ENCODE measurements at places on chromosomes 5 and 9.

DNA sequence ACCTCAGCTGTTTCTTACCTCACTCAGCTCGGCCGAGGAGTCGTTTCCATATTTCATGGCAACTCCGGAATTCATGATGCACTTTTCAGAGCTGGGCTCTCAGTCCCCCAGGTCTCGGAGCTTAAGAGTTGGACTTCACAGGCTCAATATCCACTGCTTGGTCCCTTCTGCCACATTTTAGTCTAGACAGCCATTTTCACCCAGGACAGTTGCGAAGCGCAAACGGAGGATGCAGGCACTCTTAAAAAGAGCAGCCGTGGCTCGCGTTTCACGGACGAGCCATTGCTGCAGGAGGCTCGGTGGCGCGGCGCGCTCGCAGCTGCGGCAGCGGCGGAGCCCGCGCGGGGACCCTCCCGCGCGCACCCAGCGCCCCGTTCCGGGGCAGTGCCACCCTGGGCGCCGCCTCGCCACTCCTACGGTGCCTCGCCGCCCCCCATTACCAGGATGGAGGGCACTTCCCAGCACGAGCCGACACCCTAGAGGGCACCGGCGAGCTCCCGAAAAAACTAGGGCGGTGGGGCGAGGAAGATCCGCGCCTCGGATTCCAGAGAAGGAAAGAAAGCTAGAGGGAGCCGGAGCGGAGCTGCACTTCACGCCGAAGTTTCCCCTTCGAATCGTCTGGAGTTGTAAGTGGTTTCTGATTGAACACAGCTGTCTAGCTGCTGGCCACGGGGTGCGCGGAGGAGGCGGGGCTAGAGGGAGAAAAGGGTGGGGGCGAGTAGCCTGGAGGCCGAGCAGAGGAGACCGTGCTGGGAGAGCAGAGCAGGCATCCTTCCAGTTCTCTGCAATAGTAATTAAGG lies 140.3 kb downstream of the TSSK1B start:
- DNase-seq: peak; percentile 87

- DNase-seq: no peak
Observed at GRCh38 chr9:102000956-102001355, 262.5 kb upstream of the GRIN3A start.

GRCh38 chr5:131379723-131380122 lies 115.9 kb downstream of the CDC42SE2 start:
- no peak for DNase-seq

DNA sequence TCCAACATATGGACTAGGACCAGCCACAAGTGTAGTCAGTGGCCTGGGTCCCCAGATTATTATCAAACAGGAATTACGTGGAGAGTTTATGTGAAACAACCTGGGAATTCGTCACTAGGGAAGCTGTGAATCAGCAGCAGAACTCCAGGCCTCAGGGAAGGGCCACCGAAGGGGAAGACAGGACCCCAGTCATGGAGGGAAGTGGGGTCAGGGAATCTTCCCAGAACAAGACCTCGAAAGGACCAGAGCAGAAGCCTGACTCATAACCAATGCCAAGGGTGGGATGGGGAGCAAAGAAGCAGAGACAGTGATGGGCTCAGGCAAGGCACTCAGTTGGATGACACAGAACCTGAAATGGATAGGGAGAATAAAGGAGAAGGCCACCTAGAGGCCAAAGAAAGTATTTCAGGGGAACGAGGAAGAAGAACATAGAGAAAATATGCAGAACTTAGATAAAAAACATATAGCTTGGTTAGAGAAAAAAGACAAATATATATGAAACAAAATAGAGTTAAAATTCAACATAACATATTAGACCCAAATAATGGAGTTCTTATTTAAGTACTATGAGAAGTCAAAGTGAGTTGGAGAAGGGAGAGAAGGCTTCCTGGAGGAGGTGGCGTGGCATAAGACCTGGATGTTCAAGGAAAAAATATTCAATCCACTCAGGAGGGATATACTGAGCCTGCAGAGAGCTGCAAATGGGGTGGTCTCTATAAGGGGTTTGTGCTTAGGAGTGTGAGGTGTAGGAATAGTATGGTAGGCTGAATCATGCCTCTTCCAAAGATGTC lies 66.7 kb upstream of the CAST start:
- peak; percentile 35 for DNase-seq

GRCh38 chr9:131037335-131038255 lies 28.6 kb downstream of the LAMC3 start:
- DNase-seq: no peak

DNA sequence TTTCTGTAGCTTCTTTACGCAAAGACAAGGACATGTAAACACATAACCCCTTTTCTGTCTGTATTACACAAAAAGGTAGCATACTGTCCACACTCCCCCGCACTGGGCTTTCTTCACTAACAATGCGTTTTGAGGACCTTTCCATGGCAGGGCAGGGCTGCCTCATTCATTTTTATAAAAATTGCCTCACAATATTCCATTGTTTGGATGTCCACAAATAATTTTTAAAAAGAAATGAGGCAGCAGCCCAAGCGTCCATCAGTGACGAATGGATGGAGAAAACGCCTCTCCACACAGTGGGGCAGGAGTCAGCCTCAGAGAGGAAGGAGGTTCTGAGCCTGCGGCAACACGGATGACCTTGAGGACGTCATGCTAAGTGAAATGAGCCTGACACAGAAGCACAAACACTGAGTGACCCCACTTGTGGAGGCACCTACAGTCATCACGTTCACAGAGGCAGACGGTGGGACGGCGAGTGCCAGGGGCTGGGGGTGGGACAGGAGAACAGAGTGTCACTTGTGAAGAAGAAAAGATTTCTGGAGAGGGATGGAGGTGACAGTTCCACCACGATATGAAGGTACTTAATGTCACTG lies 67.8 kb downstream of the RASGEF1C start:
- no peak for DNase-seq

GRCh38 chr9:99385215-99385614 lies 163.1 kb downstream of the SEC61B start:
- DNase-seq: no peak

DNA sequence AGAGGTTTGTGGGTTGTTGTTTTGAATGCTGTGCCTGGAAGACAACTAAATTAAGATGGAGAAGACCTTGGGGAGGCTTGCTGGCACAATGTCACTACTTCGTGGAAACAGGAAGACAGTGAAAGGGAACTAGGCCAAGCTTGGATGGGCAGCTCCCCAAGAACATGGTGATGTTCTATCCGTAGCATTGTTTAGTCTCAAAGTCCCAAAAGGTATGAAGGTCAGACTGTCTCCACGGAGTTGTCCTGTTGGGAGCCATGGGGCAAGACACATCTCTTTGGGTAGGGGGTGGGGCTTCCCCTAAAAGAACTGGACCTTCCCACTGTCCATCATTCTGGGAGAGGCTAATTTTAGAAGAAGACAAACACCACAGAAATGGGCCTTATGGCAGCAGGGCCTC lies 140.5 kb downstream of the ENTREP1 start:
- DNase-seq: no peak

- peak; percentile 17 for DNase-seq
Observed at GRCh38 chr9:127313042-127313560, 48.5 kb downstream of the GARNL3 start.

DNA sequence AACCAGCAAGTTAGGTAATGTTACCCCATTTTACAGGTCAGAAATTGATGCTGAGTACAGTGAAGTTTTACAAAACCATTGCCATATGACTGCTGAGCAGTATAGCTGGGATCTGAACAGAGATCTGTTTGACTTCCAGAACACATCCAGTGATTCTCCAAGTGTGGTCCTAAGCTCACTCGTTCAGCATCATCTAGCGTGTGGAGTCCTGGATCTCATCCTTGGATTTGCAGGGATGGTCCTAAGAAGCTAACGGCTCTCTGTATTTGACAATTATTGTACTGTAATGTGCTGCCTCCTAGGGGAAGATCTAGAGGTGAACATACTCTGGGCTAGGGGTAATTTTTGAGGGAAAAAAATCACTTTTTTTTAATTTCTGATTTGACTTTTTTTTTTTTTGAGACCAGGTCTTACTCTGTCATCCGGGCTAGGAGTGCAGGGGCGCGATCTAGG lies 1.4 kb downstream of the SLC26A2 start:
- peak; percentile 62 for DNase-seq

GRCh38 chr9:3012842-3013241 lies 168.9 kb upstream of the PUM3 start:
- no peak for DNase-seq

DNA sequence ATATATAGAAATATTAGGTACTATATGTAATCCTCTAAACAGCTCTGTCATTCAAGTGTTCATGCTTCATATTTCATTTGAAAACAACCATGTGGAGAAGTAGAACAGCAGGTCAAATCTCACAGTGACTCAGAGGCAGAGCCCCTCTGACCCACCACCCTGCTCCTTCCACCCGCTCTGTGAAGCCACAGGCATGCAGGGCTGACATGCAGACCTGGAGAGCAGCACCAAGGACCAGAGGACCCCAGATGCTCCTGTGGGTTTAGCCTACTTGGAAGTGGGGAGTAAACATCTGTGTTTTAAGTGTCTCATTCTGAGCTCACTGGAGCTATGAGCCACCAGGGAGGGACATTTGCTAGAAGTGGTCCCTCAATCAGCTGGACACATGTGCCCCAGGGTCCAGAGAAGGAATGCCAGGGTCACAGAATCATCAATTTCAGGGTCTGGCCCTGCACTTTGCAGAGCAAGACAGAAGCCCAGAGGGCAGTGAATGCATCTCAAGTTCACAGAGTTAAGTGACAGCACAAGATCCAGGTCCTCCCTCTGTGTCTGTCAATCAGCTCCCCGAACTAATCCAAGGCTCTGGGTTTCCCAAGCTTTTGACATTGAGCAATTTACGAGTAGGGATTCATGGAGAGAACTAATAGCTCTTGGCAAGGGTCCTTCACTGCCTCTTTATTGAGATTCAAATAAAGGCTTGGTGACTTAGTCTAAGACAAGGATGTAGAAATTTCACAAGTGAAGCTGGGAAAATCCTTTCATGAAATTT lies 441.1 kb downstream of the SEMA5A start:
- no peak for DNase-seq

DNA sequence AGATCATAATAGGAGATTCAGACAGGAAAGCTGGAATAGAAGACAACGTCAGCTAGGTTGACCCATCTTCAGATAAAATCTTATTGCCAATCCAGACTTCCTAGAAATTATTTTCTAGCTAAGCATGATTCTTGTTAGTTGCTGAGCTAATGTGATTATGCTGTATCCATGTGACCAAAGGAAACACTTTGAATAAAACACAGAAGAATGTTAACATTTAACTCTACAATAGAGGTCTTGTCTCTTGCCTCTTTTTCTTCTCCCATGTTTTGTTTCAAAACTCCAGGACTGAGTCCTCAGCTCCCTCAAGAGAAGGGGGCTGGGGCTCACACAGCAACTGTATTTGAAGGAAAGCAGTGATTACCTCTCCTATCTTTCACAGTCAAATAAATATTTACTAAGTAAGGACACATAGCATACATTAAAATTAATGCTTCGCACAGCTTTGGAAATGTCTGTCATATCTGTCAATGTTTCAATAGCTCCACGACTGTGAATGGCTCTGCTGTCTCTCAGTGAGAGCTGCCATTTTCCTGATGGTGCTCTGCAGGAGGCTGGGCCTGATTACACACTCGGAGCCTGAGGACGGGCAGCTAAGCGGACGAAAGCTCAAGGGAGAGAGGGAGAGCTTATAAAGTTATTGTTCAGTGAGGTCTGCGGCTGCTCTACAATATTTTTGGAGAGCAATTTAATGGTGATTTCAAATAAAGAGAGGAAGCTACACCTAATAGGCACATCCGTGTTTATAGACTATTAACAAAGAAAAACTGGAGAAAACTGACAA lies 64.8 kb upstream of the ZNF462 start:
- no peak for DNase-seq

- peak; percentile 84 for DNase-seq
Observed at GRCh38 chr5:37836592-37837413, 3.0 kb downstream of the GDNF start.

- peak; percentile 18 for DNase-seq
Observed at GRCh38 chr9:87885484-87886189, 3.0 kb downstream of the SPATA31E1 start.

DNA sequence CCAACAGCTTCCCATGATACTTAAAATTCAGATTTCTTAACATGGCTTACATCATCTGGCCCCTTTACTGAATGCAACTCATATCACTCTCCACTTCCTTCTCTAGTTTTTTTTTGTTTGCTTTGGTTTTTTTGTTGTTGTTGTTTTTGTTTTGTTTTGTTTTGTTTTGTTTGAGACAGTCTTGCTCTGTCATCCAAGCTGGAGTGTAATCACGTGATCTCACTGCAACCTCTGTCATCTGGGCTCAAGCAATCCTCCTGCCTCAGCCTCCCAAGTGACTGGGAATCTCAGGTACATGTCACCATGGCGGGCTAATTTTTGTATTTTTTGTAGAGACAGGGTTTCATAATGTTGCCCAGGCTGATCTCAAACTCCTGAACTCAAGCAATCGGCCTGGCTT lies 41.4 kb downstream of the CPLANE1 start:
- no peak for DNase-seq

GRCh38 chr5:52705720-52706119 lies 82.0 kb upstream of the ITGA1 start:
- DNase-seq: no peak

DNA sequence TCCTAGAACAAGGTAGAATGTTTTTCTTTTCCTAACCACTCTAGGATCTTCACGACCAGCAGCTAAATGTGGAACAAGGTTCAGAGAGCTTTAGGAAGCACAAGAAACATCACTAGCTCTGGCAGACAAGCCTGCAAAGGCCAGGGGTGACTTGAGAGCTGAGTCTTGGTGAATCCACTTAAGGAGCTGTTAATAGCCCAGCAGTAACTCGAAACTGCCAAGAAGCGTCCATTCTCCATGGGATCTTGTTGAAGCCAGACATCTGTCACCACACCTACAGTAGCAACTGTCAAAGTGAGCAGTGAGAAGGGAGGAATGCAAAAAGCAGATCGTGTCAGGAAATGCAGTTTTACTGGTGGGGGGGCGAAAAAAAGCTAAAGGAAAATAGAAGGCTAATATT lies 87.2 kb downstream of the ATPSCKMT start:
- no peak for DNase-seq

- no peak for DNase-seq
Observed at GRCh38 chr5:171714851-171715250, 70.8 kb upstream of the SMIM23 start.

- DNase-seq: peak; percentile 81
Observed at GRCh38 chr5:135565725-135566421, 12.9 kb downstream of the CXCL14 start.

DNA sequence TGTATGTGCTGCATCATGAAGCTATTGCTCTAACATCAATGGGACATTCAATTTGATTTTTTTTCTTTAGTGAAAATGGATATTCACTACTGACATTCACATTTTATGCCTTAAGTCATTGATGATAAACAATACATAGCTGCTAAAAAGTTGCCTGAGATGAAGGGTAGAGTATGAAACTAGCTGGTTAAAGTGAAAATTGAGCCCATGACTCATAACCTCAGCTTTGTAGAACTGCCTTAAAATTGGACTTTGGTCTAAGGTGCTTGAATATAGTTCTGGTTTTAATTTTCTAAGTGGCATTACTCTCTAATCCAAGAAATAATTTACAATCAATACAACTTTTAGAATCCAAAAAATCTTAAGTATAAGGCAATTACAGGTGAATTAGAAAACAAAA lies 740.4 kb upstream of the RIOK2 start:
- DNase-seq: no peak

GRCh38 chr9:93681269-93682154 lies 105.1 kb downstream of the PHF2 start:
- no peak for DNase-seq

- DNase-seq: peak; percentile 84
Observed at GRCh38 chr9:97954550-97954989, 16.6 kb upstream of the HEMGN start.
